Breast epithelium (tissue), 4 donors: ENCODE measurements at places on chromosomes 5 and 9.

GRCh38 chr9:92661743-92662142 lies 8.2 kb downstream of the IPPK start:
- DNase-seq: no peak

DNA sequence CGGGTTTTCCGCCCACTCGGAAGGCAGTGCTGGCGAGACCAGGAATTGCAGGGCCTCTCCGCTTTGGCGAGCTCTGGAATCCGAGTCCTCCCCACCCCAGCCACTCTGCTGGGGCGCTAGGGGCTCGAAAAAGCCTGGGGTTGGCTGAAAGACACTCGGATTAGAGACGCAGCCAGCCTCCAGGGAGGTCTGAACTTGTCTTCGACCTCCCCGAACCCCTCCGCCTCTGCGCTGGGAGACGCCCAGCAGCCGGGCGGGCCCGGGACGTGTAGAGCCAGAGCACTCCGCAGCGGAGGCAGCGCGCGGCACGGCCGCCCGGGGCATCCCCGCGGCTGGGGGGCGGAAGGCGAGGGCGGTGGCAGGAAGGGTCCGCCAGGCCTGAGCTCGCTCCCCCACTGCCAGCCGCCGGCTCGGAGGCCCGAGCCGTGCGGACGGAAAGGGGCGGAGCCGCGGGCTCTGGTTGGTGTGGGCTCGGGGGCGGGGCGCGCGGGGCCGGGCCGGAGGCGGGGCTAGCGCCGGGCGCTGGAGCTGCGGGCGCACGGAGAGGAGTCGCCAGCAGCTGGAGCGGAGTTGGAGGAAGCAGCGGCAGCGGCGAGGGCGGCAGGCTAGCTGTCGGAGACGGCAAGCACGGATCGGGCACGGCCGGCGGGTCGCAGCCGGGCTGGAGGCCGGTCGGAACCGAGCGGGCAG lies at the start of gene PIK3R1:
Gene PIK3R1, plus strand, starts transcription at position 549 of the 690 bp plus-strand sequence. CDS start 10,920 bp downstream, outside the sequence.
- peak; percentile 96 for DNase-seq

DNA sequence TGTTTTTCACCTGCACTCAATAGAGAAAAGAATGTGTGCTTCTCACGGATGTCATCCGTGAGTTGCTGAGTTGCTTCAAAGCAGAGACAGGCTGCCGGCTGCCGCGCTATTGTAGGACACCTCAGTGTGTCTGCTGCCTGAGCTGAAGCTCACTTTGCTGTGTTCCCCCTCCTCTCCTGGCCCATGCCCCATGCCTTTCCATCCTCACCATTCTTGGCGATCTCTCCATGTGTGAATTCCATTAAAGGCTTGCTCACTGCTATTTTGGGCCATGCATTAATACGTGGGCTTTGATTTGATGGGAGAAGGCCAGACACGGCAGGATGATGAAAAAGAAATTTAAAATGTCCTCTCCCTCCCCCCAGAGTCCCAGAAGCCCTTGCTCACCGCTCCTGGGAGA lies 14.5 kb downstream of the ADAM19 start:
- DNase-seq: no peak

DNA sequence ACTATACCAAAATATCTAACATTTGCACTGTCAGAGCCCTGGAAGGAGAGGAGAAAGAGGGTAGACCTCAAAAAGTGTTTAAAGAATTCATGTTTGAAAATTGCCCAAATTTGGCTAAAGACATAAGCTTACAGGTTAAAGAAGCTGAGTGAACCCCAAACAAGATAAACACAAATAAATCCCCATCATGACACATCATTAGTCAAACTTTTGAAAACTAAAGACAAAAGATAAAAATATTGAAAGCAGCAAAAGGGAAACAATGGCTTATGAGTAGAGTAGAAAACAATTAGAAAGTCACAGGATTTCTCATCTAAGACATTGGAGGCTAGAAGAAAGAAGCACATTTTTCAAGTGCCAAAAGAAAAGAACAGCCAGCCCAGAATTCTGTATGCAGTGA lies 6.1 kb upstream of the UBLCP1 start:
- no peak for DNase-seq

DNA sequence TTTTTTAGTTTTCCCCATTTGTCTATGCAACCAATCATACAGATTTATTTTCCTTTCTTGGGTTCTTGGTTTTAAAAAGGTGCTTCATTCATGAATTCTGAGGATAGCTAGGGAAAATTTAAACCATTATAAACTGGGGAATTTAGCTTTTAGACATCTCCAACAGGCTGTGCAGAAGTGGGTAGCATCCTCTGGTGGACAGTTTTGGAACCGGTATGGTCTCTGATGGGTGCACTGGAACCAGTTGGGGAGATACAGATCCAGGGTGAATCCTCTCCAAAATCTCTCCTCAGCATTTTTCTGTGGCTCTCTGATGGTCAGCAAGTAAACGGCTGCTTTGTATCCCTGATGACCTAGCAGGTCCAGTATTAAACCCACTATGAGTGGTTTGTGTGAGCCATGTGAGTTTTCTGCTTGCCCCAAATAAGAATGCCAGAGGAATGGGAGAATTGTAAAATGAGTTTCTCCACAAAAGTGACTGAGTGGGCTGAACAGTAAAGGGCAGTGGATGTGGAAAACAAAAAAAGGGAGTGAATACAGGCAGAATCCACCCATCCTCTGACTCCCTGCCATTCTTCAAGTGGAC lies 9.1 kb upstream of the DNAJC25 start:
- DNase-seq: no peak

DNA sequence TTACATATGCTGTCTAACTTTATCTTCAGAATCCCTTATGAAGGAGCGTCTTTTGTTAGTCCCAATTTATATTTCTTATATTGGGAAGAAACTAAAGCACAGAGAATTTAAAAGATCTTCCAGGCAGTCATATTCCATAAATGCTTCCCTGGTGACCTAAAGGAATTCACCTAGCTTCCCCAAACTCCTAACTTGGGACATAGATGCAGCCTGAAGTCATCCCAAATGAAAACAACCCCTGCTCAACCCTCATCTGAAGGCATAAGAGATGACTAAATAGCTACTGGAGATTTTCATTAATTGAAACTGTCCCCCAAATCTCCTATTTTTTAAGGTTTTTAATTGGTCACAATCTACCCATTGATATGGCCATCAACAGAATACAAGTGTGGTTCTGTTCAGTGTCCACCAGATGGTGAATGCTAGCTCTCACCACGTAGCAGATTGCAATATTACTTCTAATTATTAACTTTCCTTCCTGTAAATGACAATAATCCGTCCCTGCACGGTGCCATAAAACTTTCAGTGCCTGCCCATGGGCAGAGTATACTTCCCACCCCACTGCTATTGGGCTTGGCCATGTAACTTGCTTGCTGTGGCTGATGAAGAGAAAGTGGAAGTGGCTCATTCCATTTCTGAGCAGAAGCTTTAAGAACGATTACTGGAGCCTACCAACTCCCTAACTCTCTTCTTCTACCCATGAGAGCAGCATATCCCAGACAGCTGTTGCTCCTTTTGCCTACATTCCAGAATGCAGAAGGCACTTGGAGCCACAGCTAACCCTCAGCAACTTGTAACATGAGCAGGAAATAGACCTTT lies 18.7 kb downstream of the PRUNE2 start:
- DNase-seq: no peak

DNA sequence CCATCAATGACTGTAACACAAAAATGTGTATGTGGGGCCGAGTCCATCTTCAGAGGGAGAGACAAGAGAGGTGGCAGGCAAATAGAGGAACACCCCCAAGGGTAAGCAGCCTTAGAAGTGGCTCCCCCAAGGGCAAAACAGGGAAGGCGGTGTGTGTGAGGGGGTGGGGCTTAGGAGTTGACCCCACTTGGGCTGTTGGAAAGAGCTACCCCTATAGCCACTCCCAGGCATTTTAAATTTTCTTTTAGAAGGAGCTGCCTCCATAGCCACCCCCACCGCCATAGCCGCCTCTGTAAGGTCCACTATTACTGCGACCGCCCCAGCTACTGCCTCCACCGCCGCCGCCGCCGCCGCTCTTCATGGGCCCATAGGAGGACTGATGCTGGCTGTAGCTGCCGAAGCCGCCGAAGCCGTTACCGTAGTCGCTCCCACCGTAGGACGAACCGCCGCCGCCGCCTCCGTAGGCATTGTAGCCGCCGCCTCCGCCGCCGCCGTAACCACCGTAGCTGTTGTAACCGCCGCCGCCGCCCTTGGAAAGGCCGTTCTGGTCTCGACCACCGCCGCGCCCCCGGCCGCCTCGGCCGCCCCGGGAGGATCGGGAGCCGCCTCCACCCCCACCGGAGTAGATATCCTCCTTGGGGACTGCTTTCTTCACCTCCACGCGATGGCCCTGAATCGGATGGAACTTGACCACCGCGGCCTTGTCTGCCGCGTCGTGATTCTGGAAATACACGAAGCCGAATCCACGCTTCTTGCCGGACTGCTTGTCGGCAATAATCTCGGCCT lies 1.1 kb downstream of the HNRNPA0 start:
- DNase-seq: no peak

GRCh38 chr9:118984607-118985006 lies 384.6 kb downstream of the BRINP1 start:
- no peak for DNase-seq

GRCh38 chr5:53603009-53603687 lies 42.7 kb downstream of the NDUFS4 start:
- no peak for DNase-seq

- no peak for DNase-seq
These were observed 38.6 kb upstream of the CEMIP2 start for GRCh38 chr9:71806901-71807307.

GRCh38 chr5:63125392-63125791 lies 546.8 kb downstream of the LRRC70 start:
- DNase-seq: no peak

DNA sequence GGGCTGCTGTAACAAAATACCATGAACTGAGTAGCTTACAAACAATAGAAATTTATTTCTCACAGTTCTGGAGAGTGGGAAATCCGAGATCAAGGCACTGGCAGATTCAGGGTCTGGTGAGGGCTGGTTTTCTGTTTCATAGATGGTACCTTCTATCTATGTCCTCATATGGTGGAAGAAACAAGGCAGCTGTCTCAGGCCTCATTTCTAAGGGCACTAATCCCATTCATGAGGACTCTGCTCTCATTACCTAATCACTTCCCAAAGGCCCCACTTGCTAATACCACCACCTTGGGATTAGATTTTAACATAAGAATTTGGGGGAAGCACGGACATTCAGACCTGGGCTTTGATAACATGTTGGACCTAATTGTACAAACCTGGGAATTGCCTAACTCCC lies 13.5 kb downstream of the RFESD start:
- no peak for DNase-seq

DNA sequence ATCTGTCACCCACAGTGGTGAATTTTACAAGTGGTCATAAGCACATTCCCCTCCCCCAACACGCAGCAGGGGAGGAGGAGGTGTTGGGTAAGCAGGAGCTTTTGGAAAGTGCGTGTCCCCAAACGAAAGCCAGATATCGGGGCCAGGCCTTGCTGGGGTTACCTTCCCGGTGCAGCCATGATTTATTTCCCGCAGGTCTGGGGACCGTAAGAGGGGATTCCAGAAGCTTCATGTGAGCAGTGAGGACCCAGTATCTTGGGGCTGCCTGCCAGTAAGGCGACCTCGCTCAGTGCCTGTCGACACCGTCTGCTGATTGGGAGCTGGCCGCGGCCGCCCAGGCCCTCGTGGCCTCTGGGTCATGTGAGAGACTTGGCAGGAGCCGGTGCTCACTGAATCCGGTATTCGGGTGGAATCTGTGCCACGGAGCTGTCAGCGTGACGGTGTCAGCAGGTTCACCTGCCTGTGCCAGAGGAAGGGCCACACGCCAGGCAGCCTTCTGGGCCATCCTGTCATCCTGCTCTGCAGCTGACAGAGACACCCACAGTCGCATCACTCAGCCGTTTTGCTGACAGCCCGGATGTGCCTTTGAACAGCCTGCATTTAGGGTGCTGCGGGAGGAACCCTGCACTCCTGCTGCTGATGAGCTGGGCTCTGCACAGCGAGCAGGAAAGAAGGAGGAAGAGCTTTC lies 37.3 kb downstream of the SEC61B start:
- peak; percentile 75 for DNase-seq

GRCh38 chr9:114000671-114001409 lies 77.3 kb downstream of the AMBP start:
- DNase-seq: peak; percentile 20

DNA sequence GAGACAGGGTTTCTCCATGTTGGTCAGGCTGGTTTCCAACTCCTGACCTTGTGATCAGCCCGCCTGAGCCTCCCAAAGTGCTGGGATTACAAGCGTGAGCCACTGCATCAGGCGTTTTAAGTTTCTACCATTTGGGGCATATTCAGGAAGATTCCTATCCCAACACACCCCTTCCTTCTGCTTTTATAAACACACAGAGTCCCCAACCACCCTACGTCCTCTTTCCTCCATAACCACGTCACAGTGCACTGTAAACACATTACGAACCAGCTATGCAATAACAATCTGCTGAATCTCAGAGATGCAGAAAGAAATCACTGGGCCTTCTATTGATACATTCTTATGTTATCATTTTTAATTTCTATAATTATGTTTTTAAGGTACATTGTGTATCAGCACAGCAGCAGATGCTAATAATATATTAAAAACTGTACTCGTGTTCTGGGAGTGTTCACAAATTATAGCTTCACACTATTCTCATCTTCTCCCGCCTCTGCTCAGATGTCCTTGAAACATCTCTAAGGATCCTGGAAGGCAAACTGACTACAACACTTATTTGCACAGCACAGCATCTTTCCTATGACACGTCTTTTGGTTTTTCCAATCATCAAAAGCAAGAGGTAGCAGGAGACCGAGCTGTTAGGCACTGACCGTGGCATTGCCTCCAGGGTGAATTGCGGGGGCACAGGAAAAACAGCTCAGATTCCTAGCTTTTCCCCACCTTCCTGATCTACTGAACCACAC lies 60.2 kb downstream of the KCNIP1 start:
- no peak for DNase-seq

DNA sequence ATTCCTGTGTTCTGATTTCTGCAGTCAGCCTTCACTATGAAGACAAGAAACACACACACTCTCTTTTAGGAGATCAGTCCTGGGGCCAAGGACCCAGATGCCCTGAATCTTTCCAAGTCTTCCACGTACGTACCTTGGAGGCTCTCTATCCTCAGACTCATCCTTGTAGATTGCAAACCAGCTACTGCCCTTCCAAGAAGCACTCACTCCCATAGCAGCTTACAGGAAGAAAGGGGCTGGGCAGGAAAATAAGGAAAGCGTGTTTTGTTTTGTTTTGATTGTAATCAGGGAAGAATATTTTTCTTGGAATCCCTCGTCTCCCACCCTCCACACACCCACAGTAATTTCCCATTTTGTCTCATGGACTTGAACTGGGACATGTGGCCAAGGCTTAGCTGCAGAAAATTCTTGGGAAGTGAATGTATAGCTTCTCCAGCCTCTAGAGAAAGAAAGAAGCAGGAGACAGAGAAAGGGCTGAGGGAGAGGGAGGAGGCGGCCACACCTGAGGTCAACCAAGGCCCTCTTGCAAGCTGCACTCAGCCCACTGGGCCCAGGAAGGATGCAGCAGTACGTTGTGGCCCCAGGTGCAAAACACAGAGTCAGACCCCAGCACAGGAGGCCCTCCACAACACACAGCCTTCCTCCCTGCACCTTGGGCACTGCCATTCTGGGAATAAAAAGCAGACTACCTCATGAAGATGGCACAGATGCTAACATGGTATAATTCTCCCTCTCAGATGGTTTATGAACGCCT lies 29.9 kb downstream of the IRX2 start:
- no peak for DNase-seq

- DNase-seq: no peak
These were observed 11.1 kb upstream of the PSMB7 start for GRCh38 chr9:124426361-124426760.
